Breast epithelium (tissue), 4 donors: ENCODE measurements at places on chromosomes 5 and 9.

DNA sequence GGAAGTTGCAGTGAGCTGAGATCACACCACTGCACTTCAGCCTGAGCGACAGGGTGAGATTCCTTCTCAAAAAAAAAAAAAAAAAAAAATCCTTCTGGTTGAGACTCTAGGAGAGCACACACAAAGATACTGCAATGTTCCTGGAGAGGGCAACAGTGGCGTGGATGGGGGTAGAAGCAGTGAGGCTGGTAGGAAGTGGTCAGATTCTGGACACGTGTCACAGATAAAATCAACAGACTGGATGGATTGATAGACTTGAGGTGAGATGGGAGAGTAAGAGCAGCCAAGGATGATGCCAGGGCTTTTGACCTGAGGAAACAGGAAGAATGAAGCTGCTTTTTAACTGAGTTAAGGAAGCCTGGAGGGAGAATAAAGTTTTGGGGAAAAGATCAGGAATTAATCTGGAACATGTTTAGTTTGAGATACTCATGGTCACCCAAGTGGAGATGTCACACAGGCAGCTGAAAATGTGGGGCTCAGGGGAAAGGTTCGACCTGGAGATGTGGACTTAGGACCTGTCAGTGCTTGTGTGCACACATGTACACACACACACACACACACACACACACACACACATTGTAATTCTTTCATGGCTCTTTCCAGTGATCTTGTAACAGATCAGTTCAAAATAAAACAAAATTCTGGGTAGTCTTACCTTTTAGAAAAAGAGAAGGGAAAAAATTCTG, 88.1 kb downstream of the FANCC start:
- DNase-seq: no peak
- no peak overlapping the region for H3K27ac ChIP-seq
- H3K36me3 ChIP-seq: no peaks in the 10 kb centered on the region
- no peaks in the 10 kb centered on the region for H3K4me1 ChIP-seq
- no peak overlapping the region for H3K4me3 ChIP-seq

- no peaks in the 10 kb centered on the region for H3K27me3 ChIP-seq
- H3K27ac ChIP-seq: peak overlapping the region; percentile 26
- H3K4me1 ChIP-seq: no peaks in the 10 kb centered on the region
Measured at GRCh38 chr5:55989860-55990259, 4.9 kb downstream of the IL6ST start.

DNA sequence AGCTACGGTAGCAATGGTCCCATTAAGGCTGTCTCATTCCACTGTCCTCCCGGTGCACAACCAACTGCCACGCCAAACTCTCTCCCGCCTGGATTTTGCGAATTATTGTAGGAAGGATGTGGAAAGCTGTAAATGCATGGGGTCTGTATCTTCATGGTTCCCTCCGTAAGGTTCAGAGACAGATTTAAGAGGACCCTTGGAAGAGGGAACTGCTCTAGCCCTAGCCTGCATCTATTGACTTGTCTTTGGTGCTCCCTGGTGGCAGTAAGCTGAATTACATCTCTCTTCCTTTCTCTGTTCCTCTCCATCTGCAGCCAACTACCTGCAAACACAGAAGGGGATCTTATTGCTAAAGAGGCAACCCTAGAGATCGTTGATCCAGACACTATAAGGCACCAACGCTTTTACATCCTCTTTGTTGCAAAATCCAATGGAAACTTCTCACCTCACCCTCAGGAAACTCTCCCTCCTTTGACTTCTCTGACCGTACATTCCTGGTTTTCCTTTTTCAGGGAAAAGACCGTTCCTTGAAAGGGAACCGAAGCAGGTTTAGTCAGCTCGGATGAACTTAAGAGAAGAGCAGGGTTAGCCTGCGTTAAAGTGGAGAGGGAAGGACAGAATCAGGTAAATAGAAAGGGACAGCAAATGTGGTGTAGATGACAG, 11.9 kb downstream of the CAPSL start:
- H3K27me3 ChIP-seq: peaks cover 40% of the 10 kb centered on the region
- DNase-seq: no peak
- no peaks in the 10 kb centered on the region for H3K4me1 ChIP-seq
- no peak overlapping the region for H3K27ac ChIP-seq
- no peaks in the 10 kb centered on the region for H3K36me3 ChIP-seq

DNA sequence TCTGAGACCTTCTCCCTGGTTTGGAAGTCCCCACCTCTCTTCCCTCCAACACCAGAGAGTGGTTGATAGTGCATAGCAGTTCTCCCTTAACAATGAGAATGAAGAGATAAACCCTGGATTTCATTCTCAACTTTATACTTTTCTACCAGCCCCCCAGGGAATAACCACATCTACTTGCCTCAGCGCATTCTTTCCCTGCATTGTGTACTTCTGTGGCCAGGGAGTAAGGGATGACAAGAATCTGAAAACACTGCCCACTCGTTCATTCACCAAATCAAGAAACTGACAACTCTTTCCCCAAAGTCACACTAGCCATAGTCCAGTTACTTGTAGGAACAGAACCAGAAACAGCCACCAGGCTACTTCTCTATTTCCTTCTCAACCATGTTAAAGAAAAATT, 46.0 kb upstream of the SPIN1 start:
- no peaks in the 10 kb centered on the region for H3K4me1 ChIP-seq
- no peak overlapping the region for H3K4me3 ChIP-seq
- no peak for DNase-seq
- H3K36me3 ChIP-seq: no peaks in the 10 kb centered on the region
- no peak overlapping the region for H3K27ac ChIP-seq
- H3K27me3 ChIP-seq: no peaks in the 10 kb centered on the region

DNA sequence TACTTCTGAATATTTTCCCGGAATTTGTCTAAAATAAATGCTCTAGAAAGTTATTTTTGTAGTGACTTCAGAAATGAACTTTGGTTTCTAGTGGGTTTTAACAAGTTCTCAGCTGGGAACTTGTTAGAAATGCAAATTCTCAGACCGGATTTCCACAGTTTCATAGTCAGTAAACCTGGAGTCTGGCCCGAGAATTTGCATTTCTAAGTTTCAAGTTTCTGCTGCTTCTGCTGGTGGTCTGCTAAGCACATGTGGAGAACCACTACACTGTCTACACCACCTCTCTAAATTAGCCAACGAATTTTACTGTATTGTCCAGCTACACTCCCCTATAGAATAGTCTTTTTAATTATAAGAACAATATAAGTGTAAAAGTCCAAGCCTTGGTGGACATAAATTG, 208.0 kb downstream of the CHSY3 start:
- no peak overlapping the region for H3K27ac ChIP-seq
- no peak for DNase-seq
- H3K4me1 ChIP-seq: no peaks in the 10 kb centered on the region
- no peak overlapping the region for H3K4me3 ChIP-seq
- H3K36me3 ChIP-seq: no peaks in the 10 kb centered on the region

GRCh38 chr5:56323505-56323904, 90.4 kb upstream of the ANKRD55 start:
- no peak overlapping the region for H3K4me3 ChIP-seq
- no peaks in the 10 kb centered on the region for H3K27me3 ChIP-seq
- no peaks in the 10 kb centered on the region for H3K4me1 ChIP-seq
- H3K36me3 ChIP-seq: no peaks in the 10 kb centered on the region
- no peak for DNase-seq

DNA sequence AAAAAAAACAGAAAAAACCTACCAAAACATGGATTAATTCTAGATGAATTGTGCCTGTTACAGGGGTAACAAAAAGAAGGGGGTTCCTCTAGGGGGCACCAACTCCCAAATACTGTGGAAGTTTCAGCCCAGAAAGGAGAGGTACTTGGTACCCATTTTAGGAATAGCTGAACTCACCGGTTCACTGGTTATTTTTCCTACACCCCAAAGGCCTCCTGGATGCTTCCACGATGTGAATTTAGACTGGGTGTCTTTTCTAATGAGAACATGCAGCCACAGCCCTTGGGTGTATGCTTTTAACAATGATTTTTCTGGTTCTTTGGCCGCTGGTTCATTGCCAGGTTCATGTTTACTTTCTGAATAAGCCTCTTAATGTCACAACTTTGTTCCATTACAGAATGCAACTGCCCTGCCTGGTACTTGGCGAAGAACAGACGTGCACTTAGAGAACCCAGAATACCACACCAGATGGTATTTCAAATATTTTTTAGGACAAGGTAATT, 46.7 kb downstream of the GARNL3 start:
- no peak overlapping the region for H3K27ac ChIP-seq
- H3K4me3 ChIP-seq: no peak overlapping the region

DNA sequence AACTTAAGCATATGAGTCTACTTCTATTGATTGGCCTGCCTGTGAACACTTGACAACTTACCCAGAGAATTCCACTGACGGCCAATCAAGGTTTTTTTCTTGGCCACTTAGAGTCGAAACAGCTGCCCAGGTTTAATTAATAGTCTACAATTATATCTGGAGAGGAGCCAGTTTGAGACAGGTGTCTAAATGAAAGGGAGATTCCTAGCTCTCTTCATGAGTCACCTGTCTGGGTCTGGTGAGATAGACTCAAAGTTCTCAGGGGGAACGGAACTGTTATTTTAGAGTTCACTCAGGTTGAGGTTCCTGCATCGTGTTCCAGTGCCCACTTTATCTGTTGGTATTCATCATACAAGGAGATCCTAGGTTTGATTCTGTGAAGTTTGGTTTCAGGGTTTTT, 111.0 kb downstream of the CD180 start:
- no peak overlapping the region for H3K4me3 ChIP-seq
- no peaks in the 10 kb centered on the region for H3K4me1 ChIP-seq
- H3K27me3 ChIP-seq: no peaks in the 10 kb centered on the region
- DNase-seq: no peak

GRCh38 chr9:92660266-92660665, 9.7 kb downstream of the IPPK start:
- H3K27me3 ChIP-seq: no peaks in the 10 kb centered on the region
- peak; percentile 36 for DNase-seq
- H3K27ac ChIP-seq: no peak overlapping the region

DNA sequence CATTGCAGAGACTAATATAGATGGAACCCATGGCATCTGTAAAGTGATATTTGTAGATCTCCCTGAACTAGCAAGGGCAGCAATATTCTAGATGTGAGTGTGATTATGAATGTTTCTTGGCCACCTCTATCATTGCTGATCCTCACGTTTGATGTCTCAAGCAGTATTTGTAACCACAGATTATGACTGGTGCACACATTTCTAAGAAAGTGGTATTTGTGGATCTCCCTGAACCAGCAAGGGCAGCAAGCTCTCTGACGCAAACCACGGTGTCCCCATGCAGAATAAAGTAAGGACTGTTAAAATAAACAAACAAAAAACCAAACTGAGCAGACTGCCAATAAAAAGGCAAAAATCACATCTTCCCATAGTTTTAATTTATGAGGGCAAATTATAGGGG, 301.3 kb downstream of the CSNK1G3 start:
- no peak overlapping the region for H3K27ac ChIP-seq
- no peak for DNase-seq
- H3K36me3 ChIP-seq: no peaks in the 10 kb centered on the region
- no peaks in the 10 kb centered on the region for H3K27me3 ChIP-seq
- H3K4me3 ChIP-seq: no peak overlapping the region

GRCh38 chr9:133686642-133687575, 50.7 kb downstream of the DBH start:
- H3K27me3 ChIP-seq: no peaks in the 10 kb centered on the region
- no peak overlapping the region for H3K27ac ChIP-seq
- peaks cover 2% of the 10 kb centered on the region for H3K4me1 ChIP-seq
- no peaks in the 10 kb centered on the region for H3K36me3 ChIP-seq

DNA sequence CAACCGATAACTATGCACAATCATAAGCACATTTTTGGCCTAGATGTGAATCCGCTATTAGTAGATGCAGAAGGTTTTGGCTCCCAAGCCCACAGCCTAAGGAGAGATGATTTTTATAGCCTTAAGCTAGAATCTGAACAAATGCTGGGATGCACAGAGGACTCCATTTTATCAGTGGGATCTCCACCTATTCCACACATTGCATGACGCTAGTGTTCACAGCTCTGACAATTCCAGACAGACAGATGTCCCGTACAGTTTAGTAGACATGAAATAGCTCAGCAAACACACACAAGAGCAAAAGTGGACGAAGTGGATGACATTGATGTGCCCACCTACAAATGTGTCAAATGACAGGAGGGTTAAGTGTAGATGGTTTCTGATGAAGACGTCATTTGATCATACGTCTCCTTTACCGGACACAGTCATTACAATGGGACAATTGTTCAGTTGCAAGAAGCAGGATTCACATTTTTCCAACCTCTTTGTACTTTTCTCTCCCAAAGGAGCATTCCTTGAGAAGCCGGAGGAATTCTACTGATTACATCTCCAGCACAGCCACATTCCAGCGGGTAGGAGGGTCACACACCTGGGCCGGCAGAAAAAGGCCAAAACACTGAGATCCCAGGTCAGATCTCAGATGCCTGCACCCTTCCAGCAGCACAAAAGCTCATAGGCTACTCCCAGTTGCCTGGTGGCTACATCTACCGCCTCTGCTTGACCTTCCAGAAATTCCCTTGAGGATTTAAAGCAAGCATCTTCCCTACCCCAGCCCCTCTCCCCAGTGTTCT, 202.4 kb downstream of the SLIT3 start:
- H3K27ac ChIP-seq: peak overlapping the region; percentile 82
- H3K27me3 ChIP-seq: no peaks in the 10 kb centered on the region
- H3K4me1 ChIP-seq: no peaks in the 10 kb centered on the region
- H3K4me3 ChIP-seq: no peak overlapping the region
- H3K36me3 ChIP-seq: no peaks in the 10 kb centered on the region
